ENCODE measurements at places on chromosomes 7 and 10.

- DNase-seq, result no peak
These were observed 71.9 kb downstream of the PLXDC2 start for GRCh38 chr10:19888061-19888660.

GRCh38 chr7:137474540-137475026 is 131.1 kb upstream of the PTN start:
- DNase-seq, result no peak

- DNase-seq, result no peak
These were observed 189.7 kb downstream of the GRM3 start for GRCh38 chr7:86833360-86833759.

DNA sequence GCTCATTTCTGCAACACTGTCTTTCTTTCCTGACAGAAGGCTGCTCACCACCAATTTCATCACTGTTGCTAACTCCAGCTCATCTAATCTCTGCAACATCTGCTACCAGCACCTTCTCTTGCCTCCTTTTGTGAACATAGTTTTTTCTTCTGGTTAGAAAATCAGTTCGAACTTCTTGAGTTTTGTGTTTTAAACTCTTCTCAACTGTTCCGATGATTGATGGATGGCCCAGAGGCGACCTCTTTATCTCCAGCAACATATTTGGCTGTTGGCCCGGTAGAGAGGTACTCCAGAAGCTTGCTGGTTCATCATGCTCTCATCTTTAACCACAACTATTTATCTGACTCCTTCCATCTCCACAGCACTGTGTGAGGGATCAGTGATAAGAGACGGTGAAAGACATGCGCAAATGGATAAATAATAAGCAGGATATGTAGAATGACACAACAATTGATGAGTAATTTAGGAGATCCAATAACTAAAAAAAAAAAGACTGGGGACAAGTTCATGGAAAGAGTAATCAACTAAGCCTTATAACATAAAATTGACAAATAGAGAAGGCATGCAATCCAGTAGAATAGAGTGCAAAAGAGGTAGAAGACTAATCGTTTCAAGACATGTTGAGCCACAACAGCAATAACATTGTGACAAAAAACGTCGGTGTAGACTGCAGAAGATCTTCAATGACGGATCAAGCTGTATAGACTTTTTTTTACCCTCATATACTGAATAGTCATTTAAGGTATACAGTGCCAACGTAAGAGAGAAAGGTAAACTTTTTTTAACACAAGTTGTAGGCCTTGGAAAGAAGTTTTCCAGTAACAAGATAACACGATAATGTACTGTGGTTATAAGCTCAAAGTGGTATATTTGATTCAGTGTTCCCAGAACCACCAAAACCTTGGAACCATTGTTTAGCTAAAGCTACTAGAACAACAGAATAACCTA is 152.2 kb downstream of the CRPPA start:
- peak; percentile 1 for DNase-seq

- DNase-seq, result peak; percentile 75
These were observed 90.9 kb downstream of the TPST1 start for GRCh38 chr7:66296001-66296521.

- DNase-seq, result no peak
These were observed 80.5 kb downstream of the ANKRD26 start for GRCh38 chr10:27019827-27020226.

GRCh38 chr7:132815696-132816311 is 239.5 kb upstream of the PLXNA4 start:
- DNase-seq, result no peak

DNA sequence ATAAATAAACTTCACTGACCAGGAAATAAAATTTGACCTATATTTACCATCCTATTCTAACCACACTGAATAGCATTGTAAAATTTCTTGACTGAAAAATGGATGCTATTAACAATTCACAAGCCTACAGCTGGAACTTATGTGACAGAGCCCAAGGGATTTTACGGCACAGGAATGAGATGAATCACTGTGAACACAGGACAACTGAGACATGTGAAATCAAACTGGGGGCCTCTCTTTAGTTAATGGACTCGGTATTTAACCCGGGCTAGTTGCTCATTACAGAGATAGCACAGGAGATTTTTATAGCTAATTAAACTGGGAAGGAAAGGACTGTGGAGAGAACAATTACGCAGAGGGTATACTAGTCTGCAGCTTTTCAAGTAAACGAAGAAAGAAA is 100.6 kb downstream of the MICU1 start:
- no peak for DNase-seq

DNA sequence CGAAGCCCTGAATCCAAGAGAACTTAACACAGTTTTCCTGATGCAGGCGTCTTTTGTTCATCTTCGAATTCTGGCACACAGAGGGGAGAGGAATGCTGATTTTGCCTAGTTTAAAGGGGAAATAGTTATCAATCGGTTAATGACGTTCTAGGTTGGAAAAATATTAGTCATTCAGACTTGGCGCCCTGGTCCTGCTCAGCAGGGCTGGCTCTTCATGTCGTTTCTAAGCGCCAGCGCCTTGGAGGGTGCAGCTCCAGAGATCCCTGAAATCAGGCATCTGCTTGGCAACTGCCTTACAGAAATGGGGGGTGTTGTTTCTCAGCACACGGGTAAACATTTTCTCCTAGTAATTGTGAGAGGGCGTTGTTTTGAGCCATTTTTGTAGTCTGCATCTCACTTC is 1.3 kb upstream of the PRTFDC1 start:
- no peak for DNase-seq

DNA sequence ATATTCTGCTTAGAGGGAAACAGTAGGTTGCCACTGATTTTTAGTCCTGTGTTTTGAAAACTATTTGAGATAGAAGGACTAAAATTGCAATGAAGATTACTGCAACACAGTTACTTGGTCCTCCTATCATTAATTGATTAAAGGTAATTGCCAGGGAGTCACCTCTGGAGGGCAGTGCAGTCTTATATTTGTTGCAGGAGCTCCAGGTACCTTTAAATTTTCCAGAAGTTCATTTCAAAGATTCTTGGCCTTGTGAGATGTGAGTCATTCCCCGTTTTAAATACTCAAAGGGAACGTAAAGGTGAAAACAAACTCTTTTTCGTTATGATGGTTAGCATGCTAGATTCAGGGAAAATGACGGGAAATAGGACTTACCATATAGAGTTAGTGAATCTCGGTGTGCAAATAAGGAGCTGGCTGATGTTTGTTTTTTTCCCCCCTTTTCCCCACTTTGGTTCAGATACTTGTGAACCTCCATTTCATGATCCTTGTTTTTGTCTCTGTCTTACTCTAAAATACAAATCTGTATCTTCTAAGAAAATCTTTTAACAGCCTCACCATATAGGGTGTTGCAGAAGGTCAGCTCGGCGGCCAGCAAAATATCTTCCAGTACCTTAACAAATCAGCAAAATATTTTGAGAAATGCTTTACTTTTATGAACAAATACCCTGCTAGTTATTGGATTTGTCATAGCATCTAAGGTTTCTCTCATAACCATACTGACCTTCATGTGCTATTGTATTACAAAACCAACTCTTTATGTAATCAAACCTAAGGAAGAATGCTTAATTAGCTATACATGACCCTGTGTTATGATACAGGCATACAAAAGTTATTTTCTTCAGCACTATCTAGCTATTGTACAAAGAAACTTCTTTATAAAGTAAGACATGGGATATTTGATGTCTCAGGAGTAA is 143.0 kb upstream of the HDAC9 start:
- DNase-seq, result no peak

DNA sequence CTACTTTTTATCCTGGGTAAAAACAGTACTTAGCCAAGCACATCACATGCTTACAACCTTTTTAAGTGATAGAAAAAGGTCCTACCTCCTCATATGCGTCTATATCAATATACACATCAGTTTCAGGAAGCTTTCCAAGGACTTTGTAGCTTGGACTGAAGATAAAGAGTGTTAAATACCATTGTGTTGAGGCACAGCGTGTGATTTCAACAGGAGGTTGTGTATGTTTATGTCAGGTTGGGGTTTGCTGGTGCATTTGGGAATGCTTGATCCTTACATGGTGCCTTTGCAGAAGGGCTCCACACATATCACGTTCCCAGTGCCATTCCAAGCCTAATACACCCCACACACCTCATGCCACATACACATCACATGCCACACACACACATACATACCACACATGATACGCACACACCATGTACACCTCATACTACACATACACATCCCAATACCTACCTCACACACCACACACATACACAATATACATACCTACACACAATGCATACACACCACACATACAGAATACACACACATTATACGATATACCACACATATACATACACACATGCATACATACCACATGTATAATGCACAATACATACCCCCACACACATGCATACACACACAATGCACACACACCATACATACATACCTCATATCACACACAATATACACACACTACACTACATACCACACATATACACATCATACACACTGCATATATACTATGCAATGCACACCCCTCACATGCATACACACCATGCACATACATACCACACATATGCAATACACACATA is 33.1 kb downstream of the PSMC2 start:
- DNase-seq, result no peak

GRCh38 chr10:113303544-113304146 is 249.2 kb upstream of the HABP2 start:
- peak; percentile 28 for DNase-seq

GRCh38 chr7:141640239-141640840 is 61.6 kb downstream of the DENND11 start:
- no peak for DNase-seq

DNA sequence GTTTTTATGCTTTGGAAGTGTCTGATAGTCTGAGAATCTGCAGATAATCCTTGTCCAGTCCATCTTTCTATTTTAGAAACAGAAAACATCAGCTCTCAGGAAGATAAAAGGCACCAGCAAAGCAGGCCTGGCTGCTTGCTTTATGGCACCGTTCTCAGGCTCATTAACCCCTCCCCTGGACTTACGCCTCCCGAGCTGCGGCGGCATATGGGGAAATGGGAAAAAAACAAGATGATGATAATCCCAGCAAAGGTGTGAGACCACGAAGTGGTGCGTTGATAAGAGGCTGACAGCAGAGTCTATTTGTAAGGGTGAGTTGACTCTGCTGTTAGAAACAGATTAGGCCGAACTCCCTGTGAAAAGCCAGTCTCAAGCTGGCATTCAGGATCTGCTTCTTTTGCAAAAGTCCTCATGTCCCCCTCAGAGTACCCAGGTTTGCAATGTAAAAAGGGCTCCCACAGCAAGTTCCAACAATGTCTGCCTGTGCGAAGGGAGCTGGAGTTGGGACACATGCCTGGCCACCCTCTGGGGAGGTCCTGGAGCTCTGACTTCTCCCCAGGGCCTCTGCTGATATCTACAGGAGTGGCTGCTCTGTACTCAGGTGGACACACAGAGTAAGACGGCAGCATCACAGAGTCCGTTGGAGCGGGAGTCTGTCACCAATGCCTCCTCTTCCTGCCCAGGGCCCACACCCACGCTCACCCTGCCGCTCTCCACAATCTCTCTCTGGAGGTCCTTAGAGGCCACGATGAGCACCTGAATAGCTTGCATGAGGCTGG is 54.3 kb downstream of the SPDYE5 start:
- no peak for DNase-seq

DNA sequence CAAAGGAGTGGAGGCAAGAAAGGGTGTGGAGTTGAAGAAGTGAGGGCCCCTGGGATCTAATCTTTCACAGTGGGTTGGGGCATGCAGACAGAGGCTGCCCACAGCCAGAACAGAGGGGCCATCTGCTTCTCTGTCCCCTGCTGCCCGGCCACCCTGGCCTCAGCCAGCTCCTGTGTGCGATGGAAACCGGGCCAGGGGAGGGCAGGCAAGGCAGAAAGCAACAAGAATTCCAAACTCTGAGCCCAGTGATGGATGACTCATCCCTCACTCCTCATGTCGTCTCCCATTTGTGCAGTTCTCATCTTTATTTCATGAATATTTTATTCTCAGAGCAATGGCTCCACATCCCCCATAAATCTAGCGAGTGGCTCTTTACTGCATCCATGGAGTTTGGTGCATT is 757.1 kb downstream of the GRID1 start:
- DNase-seq, result no peak

DNA sequence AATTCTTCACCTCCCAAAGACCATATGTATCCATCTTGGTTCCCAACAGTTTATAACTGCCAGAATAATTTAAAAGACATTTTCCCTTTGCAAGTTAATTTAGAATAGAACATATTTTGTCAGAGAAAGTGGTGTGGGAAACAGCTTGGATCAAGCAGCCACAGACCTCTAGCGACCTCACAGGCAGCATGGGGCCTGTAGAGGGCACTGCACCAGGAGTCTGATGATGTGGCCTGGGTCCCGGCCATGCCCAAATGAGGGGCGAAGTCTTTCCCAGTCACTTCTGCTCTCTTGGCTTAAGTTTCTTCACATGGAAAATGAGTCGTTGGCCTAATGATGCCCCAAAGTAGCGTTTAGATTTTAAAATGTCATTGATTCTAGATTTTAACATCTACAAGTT is 243.2 kb downstream of the SDK1 start:
- DNase-seq, result no peak

GRCh38 chr7:130894909-130895750 is 161.1 kb upstream of the KLF14 start:
- DNase-seq, result no peak

DNA sequence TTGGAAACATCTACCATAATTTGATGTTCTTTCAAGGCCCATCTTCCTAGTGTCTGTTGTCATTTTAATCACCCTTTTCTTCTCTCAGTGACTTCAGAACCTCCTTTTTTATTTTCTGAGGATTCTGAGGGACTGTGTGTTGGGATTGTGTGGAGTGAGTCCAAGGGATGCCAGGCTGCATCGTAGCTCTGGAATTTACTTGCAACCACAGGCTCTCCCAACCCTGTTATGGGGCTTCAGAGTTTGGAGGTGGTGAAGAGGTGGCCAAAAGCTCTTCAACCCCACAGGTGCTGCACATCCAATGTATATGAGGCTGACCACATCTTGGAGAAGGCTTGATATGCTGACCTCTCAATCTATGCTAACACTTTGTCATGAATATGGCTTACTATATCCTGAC is 79.5 kb upstream of the GPR141 start:
- no peak for DNase-seq

DNA sequence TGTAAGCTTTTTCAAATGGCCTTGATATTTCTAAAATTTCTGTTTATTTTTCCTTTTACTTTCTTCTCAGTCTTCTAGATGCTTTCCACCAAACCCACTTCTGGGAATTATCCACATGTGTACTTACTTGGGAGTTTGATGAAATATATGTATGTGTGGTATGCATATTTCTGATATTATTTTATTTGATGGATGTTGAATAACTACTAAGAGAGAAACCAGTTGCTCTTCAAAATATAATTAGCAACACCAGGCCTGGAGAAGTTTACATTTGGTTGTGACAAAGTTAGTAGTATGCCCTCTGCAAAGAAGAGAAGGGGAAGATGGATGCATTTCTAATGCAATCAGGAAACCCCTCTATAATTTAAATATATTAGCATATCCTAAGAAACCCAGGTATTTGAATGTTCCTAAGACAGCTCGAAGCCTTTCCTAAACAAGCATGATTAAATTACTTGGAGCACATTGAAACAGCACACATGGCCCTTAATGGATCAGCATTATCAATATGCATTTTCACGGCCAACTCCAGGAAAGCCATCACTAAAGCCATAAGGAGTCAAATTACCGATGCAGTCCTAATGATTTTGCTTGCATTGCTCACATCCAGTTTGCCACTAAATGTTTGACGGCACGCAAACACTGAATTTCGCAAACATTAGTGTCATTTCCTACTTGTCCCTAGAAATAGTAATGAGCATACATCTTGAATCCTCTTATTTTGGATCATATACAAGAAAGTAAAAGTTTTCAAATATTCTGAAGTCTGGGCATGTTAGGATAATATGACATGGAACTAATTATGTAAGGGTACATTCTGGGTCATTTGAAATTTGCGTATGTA is 393.8 kb downstream of the EXOC4 start:
- peak; percentile 20 for DNase-seq

GRCh38 chr10:128137877-128138276 is 11.7 kb upstream of the MKI67 start:
- no peak for DNase-seq
